ENCODE measurements at places on chromosomes 16 and 17. TPM values are rescaled to one million over a fixed set of nuclear protein-coding genes. Genes with fewer than 3 reads are reported as not detected.

ZNF213 gene
- total RNA-seq: 10.6 TPM

CCL13 gene
- not detected for total RNA-seq

ADCY9 gene
- total RNA-seq: 22.6 TPM

OR1F1 gene
- total RNA-seq: not detected

B4GALNT2 gene
- total RNA-seq: not detected

Data from chondrocyte (in vitro differentiated cells).